ENCODE measurements at places on chromosomes 13 and 19.

GRCh38 chr13:36789730-36790129, 29.3 kb upstream of the RFXAP start:
- DNase-seq, result no peak

GRCh38 chr13:90493667-90494066, 853.8 kb upstream of the MIR17HG start:
- no peak for DNase-seq

DNA sequence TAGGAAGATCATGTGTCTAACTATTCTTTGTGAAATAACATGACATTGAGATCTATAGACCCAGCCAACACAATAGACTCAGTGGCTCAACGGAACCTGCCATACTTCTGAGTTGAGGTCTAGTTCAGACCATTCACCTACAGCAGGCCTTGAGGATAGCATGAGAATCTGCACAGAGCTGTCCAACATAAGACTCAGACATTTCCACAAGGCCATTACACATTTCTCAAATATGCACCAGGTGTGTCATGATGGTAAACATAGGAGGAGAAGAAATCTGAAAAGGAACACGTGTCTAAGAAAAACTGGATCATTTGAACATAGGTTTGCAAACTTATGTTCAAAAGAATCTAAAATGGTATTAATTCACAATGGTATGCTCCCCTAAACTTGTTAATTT, 421.4 kb downstream of the SLITRK6 start:
- no peak for DNase-seq

DNA sequence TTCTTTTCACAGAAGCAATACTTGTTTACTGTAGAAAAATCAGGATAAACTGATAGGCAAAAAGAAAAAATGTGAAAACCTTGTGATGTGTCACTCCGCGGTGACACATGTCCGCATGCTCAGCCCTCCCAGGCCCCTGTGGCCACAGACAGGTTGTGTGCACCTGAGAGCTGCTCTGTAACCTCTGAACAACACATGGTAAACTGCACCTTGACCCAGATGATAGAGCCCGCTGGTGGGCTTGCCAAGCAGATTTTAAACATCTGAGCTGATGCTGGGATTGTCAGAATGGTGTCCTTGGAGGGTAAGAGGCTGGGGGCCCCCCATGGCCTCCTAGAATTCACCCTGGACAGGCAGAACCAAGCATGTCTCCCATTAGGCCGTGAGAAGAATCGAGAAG, 33.8 kb downstream of the DHRS12 start:
- no peak for DNase-seq

- no peak for DNase-seq
Measured at GRCh38 chr19:6761053-6761676, 6.1 kb downstream of the SH2D3A start.

GRCh38 chr13:75670496-75670895, 34.4 kb downstream of the LMO7 start:
- no peak for DNase-seq

GRCh38 chr19:33759356-33759755, 37.3 kb upstream of the KCTD15 start:
- DNase-seq, result no peak

GRCh38 chr19:1513499-1514294, 878 bp upstream of the ADAMTSL5 start:
- DNase-seq, result peak; percentile 74

GRCh38 chr13:44801990-44802389, 187.3 kb downstream of the NUFIP1 start:
- DNase-seq, result no peak

GRCh38 chr13:52169839-52170238, 10.4 kb upstream of the NEK3 start:
- no peak for DNase-seq

All from left ventricle myocardium superior (tissue), 1 donor.